WERI-Rb-1 (cell line): ENCODE measurements at places on chromosomes 7 and 10.
A peak's percentile ranks its signal among the peaks of the same experiment; 100 is the strongest.

- DNase-seq: no peak
Observed at GRCh38 chr7:127152423-127152822, 100.3 kb downstream of the GRM8 start.

DNA sequence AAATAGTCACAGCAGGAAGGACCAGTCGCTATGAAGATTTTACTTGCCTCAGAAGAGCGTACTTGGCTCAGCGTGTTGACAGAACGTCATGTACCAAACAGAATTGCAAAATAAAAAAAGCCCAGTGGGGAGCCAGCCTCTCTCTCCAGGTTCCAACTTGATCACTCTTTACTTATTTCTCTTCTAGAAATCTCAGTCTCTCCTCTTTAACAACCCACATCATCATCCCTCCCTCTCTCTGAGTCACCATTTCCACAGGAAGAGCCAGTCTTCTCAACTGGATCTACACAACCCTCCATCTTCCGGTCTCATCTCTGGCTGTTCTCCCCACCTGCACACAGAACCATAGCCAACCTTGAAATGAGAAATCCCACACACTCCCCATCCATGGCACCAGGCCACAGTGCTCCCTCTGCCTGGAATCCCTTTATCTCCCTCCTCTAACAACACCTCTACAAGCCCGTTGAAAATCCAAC is 718.3 kb downstream of the GRID1 start:
- no peak for DNase-seq

DNA sequence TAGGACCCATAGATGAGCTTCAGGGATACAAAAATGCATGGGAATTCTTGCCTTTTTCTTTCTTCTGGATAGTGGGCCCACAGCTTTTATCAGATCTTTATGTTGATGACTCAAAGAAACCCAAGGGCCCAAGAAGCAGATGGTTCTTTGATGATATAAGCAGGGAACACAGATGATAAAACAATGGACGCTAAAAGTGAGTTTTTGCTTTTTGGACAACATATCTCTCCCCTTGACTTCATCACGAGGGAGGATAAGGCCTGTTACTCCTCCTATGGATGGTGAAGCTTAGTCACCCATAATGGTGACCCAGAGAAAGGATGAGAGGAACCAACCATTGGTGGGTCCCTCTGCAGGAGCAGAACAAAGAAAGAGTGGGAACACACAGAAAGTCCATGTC is 6.5 kb upstream of the OGA start:
- no peak for DNase-seq

DNA sequence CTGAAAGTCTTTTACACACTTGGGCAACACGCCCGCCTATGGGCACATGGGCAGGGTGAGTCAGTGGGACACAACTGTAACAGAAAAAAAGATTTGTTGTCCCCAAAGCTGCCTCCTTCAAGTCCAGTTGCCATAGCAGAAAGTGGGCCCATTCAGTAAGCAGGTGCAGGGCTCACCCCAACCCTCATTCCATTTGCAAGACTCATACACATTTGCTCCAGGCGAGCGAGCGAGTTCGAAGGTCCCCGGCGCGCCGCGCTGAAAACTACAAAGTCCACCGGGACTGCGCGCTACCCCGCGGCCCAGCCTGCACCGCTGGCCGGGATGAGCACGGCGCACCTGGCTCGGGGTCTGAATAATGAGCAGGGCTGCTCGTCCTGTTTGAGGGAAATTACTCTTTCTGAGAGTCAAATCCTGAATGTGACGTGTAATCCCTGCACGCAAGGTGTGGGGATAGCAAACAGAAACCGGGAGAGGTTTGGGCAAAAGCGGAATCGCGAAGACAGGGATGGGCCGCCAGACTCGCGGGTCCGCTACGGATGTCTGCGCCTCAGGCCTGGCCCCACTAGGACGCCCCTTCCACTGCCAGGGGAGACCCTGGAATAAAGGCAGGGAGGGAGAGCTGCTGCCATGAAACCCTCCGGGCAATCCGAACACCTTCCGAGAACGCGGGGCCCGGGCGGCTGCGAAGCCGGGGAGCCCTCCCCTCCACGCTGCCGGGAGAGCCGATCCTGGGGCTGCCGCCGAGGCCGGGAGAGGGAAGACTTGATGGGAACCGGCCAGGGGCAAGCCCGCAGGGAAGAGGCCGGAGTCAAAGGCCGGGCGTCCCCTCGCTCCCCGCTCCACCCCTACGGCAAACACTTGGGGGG is 982 bp downstream of the COBL start:
- peak; percentile 28 for DNase-seq

DNA sequence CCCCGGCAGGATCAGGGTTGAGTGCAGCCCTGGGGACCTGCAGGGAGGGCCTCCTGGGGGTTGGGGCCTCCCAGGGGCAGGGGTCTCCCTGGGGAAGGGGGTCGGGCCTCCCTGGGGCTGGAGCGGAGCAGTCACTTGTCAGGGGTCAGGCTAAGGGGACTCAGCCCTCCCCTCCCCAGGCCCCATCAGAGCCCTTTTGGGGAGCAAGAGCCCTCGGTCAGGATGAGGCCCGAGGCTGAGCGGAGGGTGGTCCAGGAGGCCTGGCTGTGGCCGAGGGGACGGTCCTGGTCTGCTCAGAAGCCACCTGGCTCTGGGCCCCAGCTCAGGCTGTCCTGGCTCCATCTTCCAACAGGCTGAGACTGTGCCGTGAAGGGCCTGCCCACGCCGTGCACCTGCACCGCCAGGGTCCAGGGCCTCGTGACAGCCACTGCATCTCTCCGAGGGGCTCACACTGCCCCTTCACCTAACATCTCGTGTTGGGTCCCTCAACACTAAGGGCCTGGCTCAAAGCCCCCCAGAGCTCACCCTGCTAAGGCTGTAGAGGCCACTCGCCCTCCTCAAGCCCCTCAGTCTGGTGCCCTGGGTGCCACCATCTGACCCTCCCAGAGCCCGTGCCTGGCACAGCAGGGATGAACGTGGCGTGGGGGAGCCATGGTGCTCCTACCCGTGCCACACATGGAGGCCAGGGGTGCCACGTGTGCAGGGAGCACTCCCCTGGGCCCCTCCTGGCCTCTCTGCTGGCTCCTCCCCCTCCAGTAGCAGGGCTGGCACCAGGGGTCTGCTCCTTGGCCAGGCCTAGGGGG is 12.9 kb downstream of the BHLHA15 start:
- no peak for DNase-seq

GRCh38 chr10:8051109-8051821 is 3.2 kb upstream of the GATA3 start:
- no peak for DNase-seq

GRCh38 chr10:63133821-63134557 is 861 bp downstream of the NRBF2 start:
- DNase-seq: no peak

GRCh38 chr7:140533394-140533872 is 54.1 kb upstream of the MKRN1 start:
- no peak for DNase-seq

GRCh38 chr10:42939237-42939636 is 137.6 kb upstream of the RET start:
- DNase-seq: no peak

DNA sequence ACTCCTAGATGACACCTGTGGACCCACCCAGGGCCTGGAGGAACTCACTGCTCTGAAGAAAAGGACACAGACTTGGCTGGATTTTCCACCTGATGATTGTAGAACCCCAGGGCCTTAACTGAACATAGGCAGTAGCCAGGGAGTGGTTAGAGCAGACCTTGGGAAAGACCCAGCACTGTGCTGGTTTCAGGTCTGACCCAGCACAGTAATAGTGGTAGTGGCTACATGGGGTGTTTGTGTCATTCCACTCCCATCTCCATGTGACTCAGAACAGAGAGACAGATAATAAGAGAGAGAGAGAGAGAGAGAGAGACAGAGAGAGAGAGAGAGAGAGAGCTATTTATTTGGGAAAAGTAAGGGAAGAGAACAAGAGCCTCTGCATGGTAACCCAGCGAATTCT is 239.1 kb upstream of the MEOX2 start:
- no peak for DNase-seq

DNA sequence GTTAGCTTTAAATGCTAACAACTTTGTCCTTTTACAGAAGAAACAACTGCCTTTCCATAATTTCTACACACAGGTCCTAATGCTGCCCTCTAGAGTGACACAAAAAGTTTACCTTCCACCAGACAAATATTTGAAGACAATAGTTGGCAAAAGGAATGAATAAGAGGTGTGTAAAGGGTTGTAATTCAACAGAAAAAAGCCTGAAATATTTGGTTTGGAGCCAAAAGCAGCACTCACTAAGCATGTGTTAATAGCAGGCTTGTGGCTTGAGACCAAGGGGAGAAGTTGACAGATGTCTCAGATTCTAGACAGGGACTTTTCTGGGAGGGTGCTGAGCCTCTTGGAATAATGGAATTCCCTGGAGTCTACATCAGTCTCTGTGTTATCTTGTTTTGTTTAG is 156.2 kb upstream of the GALNT17 start:
- no peak for DNase-seq

GRCh38 chr10:91707236-91707635 is 74.4 kb upstream of the PPP1R3C start:
- DNase-seq: no peak

- no peak for DNase-seq
Observed at GRCh38 chr10:106033065-106033464, 1131.4 kb downstream of the SORCS1 start.

DNA sequence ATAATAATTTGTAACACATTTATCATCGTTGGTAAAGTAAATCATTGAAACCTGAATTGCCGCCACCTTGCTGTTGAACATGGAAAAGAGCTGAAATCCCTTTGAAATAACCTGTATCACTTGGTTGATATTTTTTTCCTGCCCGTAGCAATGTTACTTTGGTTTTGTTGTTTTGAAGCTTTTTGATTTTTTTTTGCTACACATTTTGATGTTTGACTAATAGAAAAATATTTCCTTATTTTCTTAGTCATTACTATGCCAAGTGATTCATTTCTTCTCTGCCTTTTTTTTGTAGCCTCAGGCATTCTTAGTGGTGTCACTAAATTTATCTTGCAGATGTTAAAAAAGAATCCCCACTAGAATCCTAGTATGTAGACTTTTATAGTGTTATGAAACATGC is 235.1 kb upstream of the MEOX2 start:
- no peak for DNase-seq

DNA sequence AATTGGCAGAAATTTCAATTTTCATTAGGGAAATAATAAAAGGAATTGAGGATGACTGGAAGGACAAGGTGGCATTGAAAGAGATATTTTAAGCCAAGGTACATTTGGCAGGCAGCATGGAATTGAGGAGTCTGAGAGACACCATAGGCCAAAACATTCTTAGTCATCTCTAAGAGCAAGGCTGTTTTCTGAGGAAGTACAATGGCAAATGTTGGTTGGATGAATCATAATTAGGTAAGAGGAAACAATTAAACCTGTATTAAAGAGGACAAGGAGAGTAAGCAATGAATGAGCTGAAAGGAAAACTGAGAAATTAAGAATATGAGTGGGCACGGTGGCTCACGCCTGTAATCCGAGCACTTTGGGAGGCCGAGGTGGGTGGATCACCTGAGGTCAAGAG is 86.3 kb downstream of the MRPL32 start:
- no peak for DNase-seq

GRCh38 chr10:95792874-95793285 is 36.9 kb downstream of the ENTPD1 start:
- no peak for DNase-seq

GRCh38 chr7:38561166-38561565 is 70.0 kb downstream of the AMPH start:
- DNase-seq: no peak

DNA sequence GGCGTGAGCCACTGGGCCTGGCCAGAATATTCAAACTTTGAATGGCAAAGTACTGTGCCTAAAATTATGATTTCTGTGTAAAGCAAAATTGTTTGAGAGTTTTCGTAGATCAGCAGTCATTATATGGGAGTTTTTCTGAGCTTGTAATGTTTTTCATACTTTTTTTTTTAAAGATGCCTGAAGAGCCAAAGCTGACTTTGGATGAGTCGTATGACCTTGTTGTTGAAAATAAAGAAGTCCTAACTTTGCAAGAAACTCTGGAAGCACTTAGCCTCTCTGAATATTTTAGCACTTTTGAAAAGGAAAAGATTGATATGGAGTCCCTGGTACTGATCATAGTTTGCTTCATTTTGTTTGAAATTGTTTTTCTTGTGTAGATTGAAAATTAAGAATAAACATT is 26.7 kb downstream of the SEC23IP start:
- DNase-seq: no peak

GRCh38 chr7:27073076-27073475 is 22.7 kb downstream of the HOXA1 start:
- no peak for DNase-seq

DNA sequence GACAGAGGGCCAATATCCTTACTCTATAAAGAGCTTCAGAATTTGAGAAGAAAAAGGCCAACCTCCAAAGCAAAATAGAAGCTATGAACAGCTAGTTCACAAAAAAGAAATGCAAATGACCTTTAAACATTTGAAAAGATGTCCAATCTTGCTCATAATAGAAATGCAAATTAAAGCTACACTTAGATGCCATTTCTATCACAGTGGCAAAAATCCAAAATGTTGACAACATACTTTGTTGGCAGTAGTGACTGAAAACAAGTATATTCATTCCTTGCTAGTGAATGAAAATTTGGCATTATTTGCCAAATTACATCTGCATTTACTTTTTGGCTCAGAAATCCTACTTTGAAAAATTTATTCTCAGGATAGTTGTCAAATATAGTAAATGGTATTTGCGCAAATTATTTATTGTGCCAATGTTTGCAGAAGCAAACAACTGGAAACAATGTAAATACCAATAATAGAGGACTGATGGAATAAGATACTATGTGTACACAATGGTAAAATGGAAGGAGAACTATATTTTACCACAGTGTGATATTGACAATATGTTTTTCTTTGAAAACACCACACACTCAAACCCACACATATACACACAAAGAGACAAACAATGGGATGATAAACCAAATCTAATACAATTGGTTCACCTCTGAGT is 9.4 kb downstream of the TMEM106B start:
- no peak for DNase-seq

DNA sequence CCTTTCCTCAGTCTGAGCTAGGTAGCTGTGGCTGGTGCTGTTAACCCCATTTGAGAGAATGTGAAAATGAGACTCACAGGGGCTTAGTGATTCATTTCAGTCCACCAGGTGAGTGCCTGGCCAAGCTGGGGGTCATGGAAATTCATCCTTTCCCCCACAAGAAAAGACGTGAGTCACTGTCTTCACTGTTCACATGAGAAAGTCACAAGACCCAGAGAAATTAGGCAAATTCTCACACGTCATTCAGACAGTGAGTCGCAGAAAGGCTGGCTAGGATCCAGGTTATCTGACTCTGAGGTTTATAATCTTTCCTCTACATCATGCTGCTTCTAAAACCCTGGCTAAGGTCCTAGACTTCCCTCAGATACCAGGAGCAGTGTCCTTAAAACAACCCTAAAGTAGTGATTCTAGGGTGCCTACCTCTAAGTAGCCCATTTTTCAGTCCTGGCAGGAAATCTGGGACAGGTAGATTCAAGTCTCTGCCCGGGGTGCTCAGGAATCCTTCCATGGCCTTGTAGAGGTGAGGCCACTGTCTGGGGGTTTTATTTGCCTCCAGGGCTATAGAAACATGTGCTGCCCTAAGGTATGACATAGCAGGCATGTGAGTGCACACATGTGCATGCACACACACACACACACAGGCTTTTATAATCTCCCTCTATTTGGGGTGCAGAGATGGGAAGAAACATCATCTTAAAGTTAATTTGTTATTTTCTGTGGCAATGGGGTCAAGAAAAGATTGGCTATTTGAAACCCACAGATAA is 427.9 kb upstream of the CELF2 start:
- no peak for DNase-seq

GRCh38 chr10:13348216-13349017 is at the start of gene SEPHS1:
Gene SEPHS1, minus strand, starts transcription at chr10:13348293. Its CDS starts 3,343 bp downstream, at chr10:13344950.
- peak; percentile 79 for DNase-seq

- no peak for DNase-seq
Observed at GRCh38 chr10:125141860-125142484, 18.4 kb downstream of the CTBP2 start.

- DNase-seq: no peak
Observed at GRCh38 chr7:91494450-91494849, 230.2 kb downstream of the FZD1 start.
